ENCODE measurements at places on chromosomes 11 and 22. TPM values are rescaled to one million over a fixed set of nuclear protein-coding genes. Genes with fewer than 3 reads are reported as not detected.

The BTG4 gene
- not detected for total RNA-seq

The IFT27 gene
- total RNA-seq: 23.2 TPM

The A4GALT gene
- total RNA-seq: 16.0 TPM

The BDNF gene
- 22.0 TPM for total RNA-seq

The LGALS12 gene
- total RNA-seq: not detected

The CDON gene
- 16.9 TPM for total RNA-seq

The LGALS1 gene
- total RNA-seq: 1,080 TPM

The OR52A5 gene
- not detected for total RNA-seq

The ZDHHC5 gene
- total RNA-seq: 64.1 TPM

Measured in HCT116 (cell line).